Urothelium cell line (cell line): ENCODE measurements at places on chromosomes 1 and 21.

GRCh38 chr1:8218351-8219092 lies 99.4 kb upstream of the SLC45A1 start:
- no peak for DNase-seq

- no peak for DNase-seq
Measured at GRCh38 chr1:51549901-51550300, 30.8 kb upstream of the EPS15 start.

GRCh38 chr21:16870103-16870502 lies 642.7 kb upstream of the CXADR start:
- no peak for DNase-seq

- DNase-seq = no peak
Measured at GRCh38 chr1:70438529-70438928, 27.5 kb downstream of the CTH start.

DNA sequence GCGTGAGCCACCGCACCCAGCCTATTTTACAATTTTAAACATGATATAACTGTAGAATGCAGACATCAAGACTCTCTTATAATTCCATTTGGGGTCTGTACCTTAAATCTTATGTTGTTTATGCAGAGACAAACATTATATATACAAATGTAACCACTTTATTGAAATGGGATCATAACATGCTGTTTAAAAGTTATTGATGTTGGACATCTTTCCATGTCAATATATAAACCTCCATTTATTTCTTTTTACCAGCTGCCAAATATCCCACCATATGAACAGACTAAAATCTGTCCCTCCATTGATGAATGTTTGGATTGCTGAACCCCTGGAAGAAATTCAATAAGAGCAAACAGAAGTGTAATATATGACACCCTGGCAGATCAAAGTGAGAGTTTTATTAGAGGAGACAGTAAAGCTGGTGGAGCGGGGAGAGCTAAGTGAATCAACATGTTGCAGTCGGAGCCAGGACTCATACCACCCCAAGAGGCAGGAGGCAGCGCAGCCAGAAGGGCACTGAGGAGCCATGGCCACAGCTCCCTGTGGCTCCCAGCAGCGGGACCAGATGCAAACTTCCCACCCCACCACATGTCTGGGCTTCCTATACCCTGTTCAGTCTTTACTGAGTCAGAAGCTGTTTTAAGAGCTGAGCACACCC lies 4.7 kb upstream of the PCSK9 start:
- DNase-seq = no peak

DNA sequence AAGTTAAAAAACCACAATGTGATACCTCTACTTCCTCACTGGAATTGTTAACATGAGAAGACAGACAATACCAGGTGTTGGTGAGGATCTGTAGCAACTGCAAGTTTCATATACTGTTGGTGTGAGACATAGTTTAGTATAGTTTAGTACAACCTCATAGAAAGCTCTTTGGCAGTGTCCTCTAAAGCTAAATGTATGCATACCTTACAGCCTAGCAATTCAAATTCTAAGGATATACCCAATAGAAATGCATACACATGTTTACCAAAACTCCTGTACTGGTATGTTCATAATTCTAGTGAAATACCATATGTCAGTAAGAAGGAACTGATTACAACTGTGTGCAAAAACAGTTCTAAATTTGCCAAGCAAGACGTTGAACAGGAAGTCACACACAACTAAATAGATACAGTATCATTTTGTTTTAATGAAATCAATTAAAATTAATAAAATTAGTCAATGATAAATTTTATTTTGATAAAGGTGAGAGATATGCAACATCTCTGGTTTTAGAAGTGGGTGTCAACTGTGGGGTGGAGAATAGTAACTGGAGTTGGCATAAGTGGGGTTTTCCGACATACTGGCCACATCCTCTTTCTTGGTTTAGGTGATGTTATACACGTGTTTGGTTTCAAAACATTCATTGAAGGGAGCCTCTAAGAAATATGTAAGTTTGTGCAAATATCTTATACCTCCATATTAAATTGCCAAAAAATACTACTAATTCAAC lies 450.7 kb downstream of the PTPRC start:
- no peak for DNase-seq

DNA sequence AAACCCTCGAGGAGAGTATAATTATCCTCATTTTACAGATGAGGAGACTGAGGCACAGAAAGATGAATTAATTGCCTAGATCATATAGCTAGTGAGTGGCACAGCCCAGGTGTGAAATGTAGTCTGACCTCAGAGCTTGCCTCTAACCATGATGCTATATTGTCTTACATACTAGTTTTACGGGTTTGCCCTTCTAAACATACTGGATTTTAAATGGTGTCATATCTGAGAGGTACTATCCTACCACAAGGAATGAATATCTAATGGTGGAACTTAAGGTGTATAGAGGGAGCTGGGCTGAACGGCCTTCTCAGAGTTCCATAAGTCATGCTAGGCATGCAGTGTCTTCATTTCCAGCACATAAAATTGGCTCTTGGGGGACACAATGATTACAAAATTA lies 77.9 kb upstream of the EDEM3 start:
- DNase-seq = no peak

GRCh38 chr1:205444931-205445645 lies 10.8 kb downstream of the BLACAT1 start:
- DNase-seq = peak; percentile 66

GRCh38 chr1:240343966-240344365 lies 252.3 kb downstream of the FMN2 start:
- DNase-seq = no peak

DNA sequence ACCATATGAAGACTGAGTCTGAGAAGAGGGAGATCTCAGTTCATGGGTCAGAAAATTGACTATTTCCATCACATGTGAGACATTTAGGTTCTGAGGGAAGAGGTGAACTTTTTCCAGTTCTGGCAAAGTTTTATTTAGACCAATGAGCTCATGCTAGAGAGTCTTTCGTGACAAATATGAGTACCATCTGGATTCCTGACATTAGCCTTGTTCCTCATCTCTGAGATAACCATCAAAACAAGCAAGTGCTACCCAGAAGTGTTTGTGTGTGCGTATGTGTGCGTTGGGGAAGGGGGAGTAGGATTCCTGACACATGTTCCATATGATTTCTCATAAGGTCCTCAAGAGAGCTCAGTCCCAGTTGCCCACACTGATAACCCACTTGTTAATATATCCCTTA lies 120.6 kb downstream of the FASLG start:
- no peak for DNase-seq

DNA sequence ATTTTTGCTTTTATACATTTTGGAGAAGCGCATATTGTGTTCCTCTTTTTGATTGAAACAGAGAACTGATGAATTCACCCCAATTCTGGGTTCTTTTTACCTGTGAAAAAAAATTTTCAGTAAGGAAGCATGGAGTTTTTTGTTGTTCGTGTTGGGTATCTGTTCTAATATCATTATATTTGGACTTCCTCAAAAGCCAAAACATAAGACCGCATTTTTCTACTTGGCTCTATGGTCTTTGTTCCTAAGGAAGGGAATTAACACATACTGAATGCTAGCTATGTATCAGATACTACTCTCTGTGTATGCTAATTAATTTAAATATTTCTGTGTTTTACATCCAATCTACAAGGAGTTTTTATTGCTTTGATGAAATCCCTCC lies 12.9 kb downstream of the EPB41 start:
- DNase-seq = no peak

DNA sequence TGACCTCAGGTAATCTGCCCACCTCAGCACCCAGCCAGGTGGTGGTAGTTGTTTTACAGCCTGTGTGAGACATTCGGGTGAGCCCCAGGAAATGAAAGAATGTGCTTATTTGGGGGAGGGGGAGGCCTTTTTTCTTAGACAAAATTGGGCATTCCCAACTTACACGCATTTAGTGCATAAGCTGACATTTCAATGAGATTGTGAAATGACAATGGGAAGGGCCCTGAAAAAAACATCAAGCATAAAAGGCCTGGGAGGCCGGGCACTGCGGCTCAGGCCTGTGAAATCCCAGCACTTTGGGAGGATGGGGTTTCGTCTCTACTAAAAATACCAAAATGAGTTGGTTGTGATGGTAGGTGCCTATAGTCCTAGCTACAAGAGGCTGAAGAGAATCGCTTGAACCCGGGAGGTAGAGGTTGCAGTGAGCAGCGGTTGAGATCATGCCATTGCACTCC lies 5.0 kb downstream of the GAS5 start:
- DNase-seq = no peak

DNA sequence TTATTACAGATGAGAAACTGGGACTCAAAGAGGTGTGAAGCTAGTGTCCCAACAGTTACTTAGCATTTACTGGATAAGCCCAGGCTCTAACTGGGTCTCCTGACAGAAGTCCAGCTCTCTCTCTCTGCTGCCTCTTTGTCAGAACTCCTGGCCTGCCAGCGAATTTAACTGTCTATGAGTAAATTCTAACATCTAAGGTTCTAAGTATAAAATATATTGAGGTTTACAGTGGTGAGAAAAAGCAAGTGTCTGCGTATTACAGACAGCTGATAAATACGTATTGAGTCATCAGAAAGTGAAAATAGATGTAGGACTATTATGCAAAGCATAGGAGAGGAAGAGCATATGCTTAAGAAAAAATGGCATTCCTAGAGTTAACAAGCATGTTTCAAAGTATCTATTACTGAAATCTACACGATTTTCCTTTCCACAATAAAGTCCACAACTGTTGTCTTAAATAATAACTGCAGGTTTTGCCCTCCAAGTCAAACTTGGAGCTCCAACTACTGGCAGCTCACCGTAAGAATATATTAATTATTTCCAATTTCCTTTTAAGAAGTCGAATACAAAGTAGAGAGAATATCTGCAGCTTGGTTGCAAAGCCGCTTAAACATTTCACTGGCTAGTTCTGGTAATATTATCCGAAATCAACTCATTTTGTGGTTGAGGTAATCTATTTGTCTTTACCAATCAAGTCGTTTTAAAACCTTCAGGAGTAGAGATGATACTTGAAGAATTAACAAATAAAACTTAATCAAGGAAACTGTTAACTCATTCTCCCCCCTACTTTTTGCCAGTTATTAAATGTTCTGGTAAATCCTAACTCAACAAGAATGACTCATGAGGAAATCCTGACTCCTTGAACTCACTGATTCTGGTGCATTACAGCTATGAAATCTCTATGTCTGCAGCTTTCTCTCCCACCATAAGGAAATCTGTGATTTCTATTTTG lies 1.4 kb upstream of the RGS2 start:
- peak; percentile 8 for DNase-seq

- DNase-seq = no peak
Measured at GRCh38 chr1:67759692-67760029, 73.6 kb downstream of the GNG12 start.

GRCh38 chr21:41632748-41633475 lies 125.0 kb upstream of the TMPRSS2 start:
- no peak for DNase-seq

DNA sequence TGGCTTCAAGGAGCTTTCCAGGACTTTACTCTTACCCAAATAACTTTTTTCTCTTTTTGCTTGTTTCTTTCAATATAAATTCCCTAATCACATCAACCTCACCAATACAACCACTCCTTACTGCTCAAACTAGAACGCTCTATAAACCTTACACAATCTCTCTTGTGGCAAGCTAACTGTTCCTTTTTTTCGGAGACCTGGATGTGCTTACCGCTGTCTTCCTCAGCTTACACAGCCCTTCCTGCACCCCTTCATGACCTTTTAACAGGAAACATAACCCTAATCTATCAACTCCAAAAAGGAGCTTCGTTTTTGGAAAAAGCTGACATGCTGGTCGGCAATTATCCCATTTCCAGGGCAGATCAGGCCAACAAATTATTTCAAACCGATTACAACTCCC lies 24.1 kb upstream of the SLC2A5 start:
- DNase-seq = no peak

DNA sequence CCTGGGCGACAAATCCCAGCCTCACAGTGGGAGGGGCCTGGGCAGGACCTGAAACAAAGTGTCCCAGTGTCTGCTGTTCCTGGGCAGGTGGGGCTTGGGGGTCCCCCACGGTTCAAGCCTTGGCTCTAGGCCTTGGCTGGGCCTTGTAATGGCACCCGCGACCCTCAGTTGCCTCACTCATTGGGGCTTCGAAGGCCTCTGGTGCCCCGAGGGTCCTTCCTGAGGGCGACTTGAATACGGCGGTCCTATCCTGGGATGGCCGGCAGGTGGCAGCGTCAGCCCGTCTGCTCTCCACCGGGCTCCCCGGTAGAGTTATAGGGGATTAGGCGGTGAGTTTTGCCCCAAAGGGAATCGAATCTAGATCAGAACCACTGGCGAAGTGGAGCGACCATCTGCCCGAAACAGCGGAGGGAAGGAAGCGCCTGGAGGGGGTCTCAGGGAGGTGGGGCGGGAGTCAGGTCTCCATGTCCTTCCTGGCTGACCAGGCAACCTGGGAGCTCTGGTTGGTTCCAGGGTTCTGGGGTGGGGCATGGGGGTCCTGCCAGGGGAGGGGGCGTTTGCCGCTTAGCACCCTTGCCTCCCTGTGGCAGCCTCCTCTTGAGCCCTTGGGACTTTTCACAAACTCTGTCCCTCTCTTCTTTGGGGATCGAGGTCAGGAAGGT lies 2.1 kb upstream of the PEX10 start:
- peak; percentile 69 for DNase-seq
